BJ (cell line): ENCODE measurements at places on chromosomes 12 and 14.

GRCh38 chr12:754473-754820 is 2.1 kb downstream of the WNK1 start:
- DNase-seq = no peak

- DNase-seq = no peak
Observed at GRCh38 chr12:104050436-104050835, 449 bp upstream of the GLT8D2 start.

DNA sequence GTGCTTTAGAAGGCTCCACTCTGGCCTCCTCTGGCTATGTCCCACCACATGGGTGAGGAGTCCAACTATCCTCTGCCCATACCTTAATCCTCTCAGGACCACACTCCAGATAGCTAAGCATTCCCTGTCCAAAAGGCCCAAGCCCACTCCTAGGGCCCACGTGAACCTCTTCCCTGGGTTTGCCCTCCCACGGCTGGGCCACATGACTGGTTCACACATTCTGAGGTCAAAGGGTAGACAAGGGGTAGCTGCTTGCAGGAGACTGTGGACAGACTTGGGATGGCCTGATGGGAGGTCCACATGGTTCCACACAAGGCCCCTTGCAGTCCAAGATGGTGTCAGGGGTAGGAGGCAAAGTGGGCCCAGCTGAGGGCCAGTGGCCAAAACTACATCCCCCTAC is 6.0 kb upstream of the PCK2 start:
- DNase-seq = no peak

DNA sequence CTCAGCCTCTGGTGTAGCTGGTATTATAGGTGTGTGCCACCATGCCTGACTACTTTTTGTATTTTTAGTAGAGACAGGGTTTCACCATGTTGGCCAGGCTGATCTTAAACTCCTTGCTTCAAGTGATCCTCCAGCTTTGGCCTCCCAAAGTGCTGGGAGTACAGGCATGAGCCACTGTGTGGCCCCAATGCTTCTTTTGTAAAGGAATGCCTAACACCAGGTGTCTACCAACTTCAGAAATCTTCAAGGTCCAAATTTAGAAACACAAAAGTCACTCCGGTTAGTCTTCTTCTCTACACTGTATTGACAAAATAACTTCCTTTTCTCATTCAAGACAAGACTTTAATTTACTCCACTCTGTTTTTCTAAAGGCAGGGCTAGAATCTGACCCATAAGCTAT is 188.7 kb downstream of the PRKD1 start:
- DNase-seq = no peak

DNA sequence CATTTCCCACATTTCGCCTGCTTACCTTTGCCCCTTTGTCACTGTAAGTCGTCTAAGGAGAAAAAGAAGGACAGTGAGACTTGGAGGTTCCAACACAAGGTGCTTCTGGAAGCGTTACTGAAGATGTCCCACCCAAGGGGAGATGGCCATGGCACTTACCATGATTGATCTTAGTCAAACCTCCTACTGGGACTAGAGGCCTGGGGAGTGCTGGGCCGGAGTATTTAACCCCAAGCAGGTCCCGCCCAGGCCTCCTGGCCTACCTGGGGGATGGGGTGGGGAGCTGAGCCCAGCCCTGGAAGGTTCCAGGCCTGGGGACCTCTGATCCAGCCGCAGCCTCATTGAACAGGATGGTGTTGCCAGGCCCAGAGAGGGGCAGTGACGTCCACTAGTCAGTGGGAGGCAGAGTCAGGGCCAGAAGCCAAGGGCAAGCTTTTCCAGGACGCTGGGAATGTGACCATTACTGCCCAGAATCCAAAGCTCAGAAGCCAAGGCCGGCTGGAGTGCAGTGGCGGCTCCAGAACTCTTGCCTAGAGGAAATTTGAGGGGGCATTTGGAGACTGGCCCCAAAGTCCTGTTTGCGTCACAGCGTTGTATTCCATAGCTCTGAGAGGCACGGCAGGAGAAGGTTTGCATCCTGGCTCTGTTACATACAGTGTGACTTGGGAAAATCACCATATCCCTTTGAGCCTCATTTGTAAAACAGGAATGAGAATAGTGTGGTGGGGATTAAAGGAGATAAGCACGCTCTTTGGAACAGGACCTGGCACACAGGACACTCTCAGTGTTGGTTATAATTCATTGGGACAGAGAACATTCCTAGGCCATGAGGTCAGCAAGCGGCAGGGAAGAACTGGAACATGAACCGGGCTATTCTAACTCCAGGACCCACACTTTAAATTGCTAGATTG is at the start of gene HPD:
Gene HPD, minus strand, starts transcription at position 198 of the 911 bp plus-strand sequence. Its CDS starts 36 bp downstream, at position 162.
- DNase-seq = no peak

GRCh38 chr12:131895640-131896079 is 1.2 kb downstream of the ULK1 start:
- DNase-seq = no peak

DNA sequence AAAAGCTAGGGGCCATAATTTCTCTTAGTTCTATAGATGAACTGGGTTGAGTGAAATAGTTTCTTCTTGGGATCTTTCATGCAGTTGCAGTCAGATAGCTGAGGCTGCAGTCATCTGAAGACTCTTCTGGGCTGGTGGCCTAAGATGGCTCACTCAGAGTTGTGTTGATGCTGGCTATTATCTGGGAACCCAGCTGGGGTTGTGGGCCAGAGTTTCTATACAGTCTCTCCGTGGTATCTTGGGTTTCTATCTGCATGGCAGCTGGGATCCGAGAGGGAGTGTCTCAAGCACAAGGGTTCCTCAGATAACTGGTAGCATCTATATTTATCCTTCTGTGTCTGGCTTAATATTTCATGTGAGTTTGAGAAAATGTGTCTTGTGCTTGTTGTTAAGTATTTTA is 21.1 kb downstream of the AVPR1A start:
- DNase-seq = no peak

GRCh38 chr14:78425782-78426181 is 255.6 kb downstream of the NRXN3 start:
- no peak for DNase-seq
